ENCODE measurements at places on chromosomes 2 and 18.
A peak's percentile ranks its signal among the peaks of the same experiment; 100 is the strongest.

GRCh38 chr2:37776487-37776886, 105.0 kb upstream of the CDC42EP3 start:
- DNase-seq = no peak

GRCh38 chr2:36536776-36537175, 61.2 kb downstream of the FEZ2 start:
- no peak for DNase-seq

GRCh38 chr2:54909001-54909400, 141.2 kb downstream of the RTN4 start:
- no peak for DNase-seq

GRCh38 chr2:28082131-28082530, 191.6 kb downstream of the BABAM2 start:
- no peak for DNase-seq

DNA sequence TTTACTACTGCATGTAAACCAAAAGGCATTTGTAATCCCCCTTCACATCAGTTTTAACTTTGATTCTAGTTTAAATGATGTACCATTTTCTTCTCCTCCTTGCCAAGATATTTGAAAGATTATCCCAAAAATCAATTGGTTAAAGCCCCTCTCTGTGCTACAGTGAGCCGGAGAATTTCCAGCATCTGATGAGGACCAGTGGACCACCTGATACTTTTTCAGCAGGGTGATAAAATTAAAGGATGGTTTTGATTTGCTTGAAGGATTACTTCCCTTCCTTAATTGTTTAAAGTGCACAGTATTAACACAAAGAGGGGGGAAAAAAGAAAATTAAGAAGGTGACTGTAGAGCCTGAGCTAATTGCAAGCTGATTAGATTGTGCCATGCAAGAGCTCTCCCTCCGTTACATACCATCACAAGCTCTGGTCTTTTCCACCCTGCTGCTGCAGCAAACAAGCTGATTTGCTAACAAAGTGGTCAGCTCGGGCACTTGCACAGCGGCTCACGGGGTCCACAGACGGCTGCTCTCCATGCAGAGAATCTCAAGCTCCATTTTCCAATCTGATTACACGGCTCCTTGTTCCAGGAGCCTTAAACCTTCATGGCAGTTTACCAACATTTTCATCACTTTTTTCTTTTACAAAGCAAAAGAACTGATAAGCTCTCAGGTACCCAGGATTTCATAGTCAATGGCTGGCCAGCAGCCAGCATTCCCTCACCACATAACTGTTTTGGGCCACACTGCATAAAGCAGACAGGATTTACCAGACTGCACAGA, 22.1 kb downstream of the FIGN start:
- DNase-seq = no peak

DNA sequence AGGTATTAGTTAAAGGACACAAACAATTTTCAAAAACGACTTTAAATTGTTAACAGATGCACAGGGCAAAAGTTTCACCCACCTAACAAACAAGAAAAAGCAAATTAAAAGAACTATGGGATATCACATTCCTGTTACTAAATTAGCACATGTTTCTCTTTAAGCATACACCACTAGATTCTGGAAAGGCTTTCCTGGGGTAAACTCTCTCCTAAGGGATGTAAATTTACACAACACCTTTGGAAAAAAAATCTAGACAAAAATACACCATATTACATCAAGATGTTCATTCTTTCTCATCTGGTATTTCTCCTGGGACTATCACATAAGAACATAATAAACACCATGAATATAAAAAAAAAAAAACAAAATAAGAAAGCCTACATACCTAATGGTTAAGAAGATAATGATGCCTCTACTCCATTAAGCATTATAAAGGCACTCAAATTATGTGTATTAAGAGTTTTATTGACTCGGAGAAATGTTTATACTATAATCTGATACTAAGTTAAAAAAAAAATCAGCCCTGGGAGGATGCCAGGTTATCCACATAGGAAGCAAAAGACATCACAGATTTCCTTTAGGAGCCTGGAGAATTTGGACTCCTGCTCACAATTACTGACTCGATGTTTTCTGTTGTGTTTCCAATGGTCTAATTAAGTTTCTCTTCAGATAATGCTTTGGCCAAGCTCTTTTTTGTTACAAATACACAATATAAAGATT, 82.8 kb upstream of the AFF3 start:
- DNase-seq = no peak

DNA sequence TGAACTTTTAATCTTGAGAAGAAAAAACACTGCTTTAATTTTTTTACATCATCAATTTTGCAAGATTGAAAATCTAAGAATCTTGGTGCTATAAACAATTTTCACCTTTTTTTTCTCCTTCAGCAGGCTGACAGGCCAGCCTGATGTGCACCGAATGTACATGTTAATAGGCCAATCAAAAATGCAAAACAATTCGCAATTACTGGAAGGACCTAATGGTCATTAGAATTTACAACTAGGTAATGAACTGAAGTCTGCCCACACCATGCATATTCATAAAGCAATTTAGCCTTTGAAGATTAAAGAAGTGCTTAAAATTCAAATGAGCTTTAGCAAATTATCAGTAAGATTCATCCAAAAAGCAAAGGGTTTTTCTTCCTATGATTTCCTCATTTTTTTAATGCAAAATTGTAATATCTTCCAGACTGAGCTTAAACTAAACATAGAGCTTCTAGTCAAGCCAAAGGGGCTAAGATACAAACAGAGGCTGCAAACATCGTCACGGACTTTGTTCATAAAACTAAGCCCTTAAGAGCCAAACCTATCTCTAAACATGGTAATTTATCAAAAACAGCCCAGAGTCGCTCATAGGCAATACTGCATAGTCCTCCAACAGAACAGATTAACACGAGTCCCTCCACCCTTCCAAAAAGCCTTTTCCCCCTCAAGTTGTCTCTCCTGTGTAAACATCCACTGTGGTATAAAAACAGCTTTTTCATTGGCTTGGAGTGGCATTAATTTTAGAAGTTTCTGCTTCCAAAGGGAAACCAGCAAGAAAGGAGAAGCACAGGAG, 18.4 kb downstream of the BCL11A start:
- DNase-seq = no peak

GRCh38 chr2:16020389-16021008, 80.1 kb downstream of the MYCN start:
- DNase-seq = no peak

- DNase-seq = no peak
These were observed 83.6 kb downstream of the COLEC12 start for GRCh38 chr18:416930-417329.

- DNase-seq = no peak
These were observed 47.8 kb upstream of the SPTBN1 start for GRCh38 chr2:54408288-54408687.

DNA sequence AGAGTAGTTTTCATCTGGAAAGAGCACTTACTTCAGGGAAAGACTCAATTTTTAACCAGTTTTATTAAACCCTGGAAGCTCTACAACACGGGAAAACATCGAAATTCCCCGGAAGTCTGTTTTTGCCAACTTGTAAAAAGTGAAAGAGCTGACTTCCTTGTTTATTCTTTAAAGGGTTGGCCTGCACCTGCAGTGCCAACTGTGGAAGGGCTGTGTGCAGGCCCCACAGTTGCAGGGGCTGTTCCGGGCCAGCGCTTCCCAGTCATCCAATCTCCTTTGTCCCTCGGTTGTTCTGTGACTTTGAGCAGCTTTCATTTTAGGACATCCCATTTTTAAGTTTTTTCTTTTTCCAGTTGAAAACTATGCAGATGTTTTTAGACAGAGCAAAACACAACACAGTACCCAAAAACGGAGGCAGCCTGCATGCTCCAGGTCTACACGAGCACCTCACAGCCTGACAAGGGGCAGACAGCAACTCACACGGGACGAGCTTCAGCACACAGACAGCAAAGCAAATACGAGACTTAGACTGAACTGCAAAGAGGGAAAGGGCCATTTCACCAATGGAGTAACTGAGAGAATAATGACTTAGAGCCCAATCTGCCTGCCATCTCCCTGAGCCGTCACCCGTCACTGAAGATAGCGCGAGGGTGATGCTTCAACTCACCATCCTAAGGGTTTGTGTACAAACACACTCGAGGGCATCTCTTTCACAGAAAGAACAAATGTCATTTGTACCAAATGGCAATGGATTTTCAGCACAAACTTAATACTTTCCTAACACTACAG, 70.6 kb downstream of the EMILIN2 start:
- DNase-seq = peak; percentile 65

GRCh38 chr2:31255911-31256571, 22.1 kb downstream of the EHD3 start:
- DNase-seq = no peak

- no peak for DNase-seq
These were observed 64.0 kb downstream of the NXPH2 start for GRCh38 chr2:138716183-138716582.

- DNase-seq = no peak
These were observed 83.8 kb downstream of the LRATD1 start for GRCh38 chr2:14716319-14716718.
